AG09309 (cell line): ENCODE measurements at places on chromosomes 16 and 17.

- DNase-seq = no peak
Observed at GRCh38 chr17:82837586-82838320, 2.1 kb downstream of the ZNF750 start.

GRCh38 chr17:2170023-2170422, 115.1 kb downstream of the HIC1 start:
- no peak for DNase-seq

GRCh38 chr16:88289001-88289400, 93.8 kb upstream of the ZNF469 start:
- DNase-seq = no peak

DNA sequence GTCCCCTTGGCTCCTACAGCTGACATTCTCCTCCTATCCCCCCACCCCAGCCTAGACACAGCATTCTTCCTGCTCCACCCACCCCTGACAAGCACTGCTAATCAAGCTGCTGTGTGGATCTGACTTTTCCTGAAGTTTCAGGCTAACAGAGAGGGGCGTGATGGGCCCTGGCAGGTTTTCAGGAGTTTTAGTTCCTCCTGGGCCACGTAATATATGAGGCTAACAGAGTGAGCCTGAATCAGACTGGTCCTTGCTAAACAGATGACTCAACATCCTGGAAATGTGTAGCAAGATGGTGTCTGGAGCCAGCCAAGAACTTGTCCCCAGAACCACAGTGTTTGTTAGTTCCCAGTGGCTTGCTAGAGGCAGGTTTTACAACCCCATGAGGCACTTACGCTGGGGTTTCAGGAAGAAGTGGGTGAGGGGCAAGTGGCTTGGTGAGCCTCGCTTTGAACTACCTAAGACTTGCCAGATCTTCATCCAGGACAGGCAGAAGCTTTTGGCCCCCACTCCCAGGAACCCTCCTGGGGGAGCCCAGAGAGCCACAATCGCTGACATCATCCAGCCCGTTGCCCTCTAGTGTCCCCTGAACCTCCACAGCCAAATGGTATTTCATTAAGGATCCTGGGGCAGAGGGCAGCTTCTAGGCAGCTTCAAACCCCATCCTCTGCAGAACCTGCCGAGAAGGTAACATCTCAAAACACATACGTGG, 15.9 kb downstream of the TMEM92 start:
- peak; percentile 99 for DNase-seq

GRCh38 chr17:27818401-27819105, 18.2 kb upstream of the NOS2 start:
- no peak for DNase-seq

DNA sequence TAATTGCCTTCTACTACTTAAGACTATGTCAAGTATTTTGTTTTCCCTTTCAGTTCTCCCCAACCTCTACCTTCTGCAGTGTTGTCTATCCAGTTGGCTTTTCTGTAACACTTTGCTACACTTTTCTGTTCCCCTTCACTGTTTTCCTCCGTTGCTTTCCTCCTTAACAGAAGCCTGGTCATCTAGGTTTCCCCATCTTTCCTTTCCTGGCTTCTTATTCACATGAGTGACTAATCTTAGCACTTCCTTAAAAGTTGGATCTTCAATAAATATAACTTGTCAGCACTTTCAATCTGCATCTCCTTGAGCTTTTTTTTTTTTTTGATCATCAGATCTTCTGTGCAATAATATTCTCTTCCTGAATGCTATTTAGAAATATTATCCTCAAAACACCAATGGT, 2.8 kb upstream of the SLFN11 start:
- no peak for DNase-seq

DNA sequence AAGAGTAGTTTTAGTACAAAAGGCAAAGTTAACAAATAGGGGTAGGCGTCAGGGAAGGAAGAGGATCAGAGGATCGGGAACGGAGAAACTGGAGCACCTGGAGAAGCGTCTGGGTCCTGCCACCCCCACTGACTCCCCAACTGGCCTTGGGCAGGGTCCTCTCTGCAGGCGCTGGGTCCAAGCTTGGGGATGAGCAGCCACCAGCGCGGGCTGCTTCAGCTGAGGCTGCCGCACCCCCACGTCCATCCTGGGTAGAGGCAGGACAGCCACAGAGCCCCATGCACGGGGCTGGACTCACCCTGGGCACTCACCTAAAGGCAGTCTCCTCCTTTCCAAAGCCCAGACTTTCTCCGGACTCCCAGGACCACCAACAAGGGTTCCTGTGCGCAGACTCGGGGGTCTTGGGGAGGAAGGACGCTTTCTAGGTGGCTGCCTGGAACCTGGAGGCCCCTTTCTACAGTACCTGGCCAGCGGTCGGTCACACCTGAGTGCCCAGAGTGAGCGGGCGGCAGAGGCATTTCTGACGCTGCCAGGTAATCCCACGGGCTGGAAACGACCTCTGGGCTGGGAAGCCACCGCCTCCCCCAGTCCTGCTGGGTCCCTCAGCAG, 1.1 kb downstream of the HS3ST6 start:
- no peak for DNase-seq

- DNase-seq = no peak
Observed at GRCh38 chr16:73418691-73419090, 370.8 kb upstream of the ZFHX3 start.

GRCh38 chr16:86211800-86212199, 298.5 kb upstream of the FOXF1 start:
- DNase-seq = no peak

DNA sequence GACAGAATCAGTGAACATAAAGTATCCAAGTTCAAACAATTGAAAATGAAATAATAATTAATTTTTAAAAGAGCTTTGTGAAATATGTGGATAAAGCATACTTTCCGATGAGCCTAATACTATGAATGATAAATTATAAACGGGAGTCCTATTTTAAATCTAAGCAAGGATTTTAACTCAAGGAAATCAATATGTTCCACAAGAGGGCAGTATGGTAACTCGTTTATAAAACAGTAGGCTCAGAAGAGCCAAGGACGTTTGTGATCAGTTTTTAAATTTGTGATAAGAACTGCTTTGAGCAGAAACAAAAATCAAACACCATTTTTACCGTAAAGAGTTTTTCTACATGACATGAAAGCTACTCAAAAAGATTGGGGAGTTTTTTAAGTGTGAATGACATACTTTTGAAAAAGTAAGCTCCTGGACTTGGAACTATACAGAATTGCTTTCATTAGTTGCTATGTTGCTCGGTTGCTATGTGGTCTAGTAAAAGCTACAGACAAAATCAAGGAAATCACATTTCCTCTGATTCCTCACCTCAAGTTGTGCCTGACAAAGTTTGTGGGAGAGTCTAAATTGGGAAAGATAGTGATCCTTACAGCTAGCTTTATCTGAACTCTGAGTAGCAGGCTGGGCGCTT, 11.8 kb upstream of the TEKT1 start:
- DNase-seq = peak; percentile 13

DNA sequence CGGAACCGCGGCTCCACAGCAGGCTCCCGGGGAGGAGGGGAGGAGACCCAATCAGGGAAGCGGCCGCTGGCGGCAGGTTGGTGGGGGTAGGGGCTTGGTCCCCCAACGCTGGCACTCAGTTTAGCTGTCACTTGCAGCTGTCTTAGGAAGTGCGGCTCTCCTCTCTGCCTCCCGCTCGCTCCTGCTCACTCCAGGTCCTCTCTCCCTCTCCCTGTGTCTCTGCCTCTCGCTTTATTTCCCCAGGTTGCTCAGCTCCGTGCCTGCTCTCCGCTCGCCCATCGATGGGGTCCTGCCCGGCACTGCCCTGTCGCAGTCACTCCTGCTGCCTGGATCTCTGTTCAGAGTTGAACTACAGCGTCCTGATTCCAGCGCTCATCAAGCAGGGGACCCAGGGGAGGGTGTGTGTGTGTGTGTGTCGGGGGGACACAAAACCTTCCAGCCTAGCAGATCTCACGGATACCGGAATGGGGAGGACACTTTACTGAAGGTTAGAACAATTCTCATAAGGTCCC, 145.6 kb downstream of the ENGASE start:
- no peak for DNase-seq

DNA sequence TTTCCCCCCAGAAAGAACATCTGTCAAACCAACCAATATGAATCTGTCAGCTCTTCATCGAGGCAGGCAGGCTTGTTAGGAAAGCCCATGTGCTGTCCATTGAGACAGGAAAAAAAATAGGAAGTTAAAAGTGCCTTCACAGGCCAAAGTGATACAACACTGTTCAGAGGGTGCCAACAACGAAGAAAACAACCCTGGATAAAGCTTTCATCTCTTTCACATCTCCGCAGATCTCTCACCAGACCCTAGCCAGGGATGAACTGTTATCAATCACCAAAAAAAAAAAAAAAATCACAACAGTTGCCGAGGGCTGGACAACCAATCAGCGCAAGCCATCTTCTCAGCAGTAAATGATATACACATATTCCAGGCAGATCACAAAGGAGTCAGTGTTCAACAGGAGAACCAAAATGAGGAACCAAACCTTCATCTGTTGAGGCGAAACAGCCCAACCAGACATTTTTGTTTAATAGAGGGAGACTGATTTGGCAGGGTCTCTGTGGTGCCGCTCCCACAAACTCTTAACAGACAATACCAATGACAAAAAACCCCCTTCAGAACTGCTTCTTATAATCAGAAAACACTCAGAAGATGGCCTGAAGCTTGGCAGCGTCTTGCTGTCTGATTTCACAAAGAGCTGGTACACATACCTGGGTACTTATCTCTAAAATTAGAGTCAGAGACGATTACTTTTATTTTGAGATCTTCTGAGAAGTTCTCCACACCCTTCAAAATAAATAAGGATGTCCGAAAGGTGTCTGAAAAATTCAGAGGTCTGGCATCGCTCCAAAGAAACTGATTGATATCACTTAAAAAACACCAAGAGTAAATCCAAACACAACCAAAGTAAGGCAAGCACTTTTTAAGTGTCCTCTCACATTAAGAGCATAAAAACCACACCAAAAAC, 1.8 kb downstream of the MAP3K14 start:
- DNase-seq = no peak

DNA sequence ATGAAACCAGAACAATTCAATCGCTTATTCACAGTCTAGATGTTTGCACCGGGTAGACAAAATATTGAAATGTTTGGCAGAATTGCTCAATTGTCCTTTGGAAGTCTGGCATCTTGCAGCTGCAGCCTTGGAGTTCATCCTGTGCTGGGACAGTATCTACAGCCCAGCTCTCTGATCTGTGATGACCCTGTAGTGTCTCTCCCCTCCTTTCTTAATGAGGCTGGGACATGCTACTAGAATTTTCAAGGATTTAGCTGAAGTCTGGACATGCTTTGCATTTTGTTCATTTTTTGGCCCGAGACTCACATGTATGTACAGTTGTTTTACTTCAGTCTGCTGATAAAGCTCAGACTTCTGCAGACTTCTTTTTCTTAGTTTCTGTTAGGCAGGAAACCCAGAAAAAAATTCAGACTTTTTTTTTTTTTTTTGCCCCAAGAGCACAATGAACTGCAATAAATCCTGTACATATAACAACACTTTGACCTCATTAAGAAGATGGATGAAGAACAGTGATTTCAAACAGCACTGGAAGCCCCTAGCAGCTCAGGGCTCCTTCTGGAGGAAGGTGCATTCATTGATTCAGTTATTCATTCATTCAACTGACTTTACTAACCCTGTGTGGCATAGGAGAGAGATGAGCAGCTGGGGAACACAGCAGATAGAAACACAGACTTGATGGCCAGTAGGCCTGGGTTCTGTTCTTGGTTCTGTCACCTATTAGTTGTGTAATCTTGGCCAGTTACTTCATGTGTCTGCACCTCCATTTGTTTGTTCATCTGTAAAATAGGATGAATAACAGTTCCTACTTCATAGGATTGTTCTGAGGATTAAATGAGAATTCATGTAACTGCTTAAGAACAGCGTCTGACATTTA, 210.0 kb downstream of the MAP2K4 start:
- DNase-seq = no peak

DNA sequence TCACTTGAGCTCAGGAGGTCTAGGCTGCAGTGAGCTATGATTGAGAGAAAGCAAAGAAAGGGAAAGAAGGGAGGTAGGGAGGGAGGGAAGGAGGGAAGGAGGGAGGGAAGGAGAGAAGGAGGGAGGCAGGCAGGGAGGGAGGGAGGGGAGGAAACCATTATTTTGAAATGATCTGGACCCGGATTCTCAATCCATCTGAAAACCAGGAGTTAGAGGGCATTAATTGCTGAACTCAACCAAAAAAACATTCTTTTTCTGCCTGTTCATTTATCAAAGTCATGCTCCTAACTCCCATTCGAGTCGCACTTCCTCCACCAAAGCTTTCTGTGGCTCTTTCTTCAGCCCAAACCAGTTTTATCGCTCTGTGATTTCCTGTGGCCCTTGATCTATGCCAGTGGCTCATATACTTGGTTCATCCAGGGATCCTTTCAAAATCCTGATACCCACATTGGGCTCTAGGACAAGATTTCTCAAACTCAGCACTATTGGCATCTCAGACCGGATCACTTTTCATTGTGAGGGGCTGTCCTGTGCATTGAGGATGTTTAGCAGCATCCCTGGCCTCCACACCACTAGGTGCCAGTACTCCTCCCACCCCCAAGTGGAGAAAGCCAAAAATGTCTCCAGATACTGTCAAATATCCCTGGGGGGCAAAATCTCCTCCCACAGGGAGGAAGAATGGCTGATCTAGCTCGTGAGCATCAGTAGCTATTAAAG, 38.2 kb downstream of the CMTM4 start:
- no peak for DNase-seq

- no peak for DNase-seq
Observed at GRCh38 chr17:81034168-81034777, 678 bp upstream of the BAIAP2 start.

- peak; percentile 72 for DNase-seq
Observed at GRCh38 chr16:58638148-58639036, 8.8 kb upstream of the CNOT1 start.

GRCh38 chr17:27888945-27889344, 4.2 kb downstream of the LYRM9 start:
- DNase-seq = no peak

DNA sequence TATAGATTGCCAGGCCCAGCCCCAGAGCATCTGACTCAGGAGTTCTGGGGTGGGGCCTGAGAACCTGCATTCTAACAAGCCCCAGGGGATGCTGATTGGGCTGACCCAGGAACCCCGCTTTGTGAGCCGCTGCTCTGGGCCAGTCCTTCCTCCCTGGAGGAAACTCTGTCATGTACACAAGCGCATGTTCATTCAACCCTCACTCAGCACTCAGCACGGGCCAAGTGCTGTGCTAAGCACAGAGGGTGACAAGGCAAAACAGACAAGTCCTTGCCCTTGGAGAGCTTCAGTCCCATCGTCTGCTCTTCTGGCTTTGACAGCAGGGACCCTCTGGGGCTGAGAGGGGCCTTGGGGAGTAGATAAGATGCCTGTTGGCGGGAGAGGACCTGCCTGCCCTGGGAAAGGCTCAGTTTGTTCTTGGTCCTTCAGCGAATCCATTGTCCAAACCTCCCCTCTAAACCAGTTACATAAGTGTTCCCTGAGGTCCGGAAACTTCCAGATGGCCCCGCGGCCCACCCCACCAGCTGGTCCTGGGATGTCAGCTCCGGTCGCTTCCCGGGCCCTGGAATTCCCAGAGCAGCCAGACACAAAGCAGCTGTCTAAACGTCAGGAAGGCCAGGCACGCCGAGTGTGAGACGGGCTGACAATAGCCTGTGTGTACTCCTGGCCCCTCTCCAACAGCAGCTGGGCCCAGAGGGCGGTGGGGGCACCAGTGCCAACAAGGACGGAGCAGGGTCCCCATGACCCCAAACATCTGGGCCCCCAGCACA, 88.8 kb downstream of the ZDHHC7 start:
- no peak for DNase-seq
